ENCODE measurements at places on chromosomes 3 and 15.

DNA sequence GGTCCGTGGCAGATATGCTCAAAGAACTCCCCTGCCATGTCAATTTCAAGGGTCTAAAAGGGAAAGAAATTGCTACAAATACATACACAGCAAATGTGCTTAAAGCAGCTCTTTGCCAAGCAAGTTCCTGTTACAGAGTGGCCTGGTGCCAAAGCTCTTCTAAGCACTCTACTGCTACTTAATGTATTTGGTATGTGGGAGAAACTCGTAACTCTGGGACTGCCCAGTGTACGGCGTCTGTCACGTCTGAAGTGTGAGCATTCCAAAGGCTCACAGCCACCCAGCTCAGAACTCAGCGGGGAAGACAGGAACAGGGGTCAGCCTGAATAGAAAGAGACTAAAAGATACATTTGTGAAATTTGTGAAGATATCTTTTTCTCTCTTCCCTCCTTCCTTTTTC is 54.6 kb downstream of the RBMS3 start:
- no peak for DNase-seq

GRCh38 chr3:8931342-8931741 is 31.9 kb downstream of the RAD18 start:
- DNase-seq = no peak

- DNase-seq = no peak
These were observed 19.3 kb upstream of the ATP10A start for GRCh38 chr15:25882466-25882865.

GRCh38 chr15:70869346-70869745 is 15.4 kb upstream of the LARP6 start:
- DNase-seq = no peak

DNA sequence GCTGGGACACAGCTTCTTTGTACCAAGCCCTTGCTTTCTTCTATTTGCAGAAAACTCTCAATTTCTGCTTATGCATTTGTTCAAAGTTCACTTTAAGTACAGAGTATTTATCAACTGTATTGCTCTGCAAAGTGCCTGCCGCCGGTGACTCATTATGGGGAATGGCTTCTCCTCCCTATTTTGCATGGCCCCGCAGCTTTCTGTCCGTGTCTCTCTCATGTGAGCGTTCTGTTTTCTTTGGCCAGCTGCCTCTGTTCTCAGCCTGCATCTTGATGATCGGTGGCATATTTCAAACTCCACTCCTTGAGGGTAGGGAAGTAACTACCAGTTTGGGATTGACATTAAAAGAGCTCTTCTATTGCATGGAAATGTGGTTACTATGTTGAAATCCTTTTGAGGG is 28.6 kb upstream of the ST8SIA2 start:
- no peak for DNase-seq

All from stimulated activated CD8-positive, alpha-beta memory T cell treated with anti-CD3 and anti-CD28 coated beads, Interleukin-2, amount 100 ng/mL, for 1 hour (primary cell).